Muscle of back (tissue), 13 donors: ENCODE measurements at places on chromosomes 2 and 18.

DNA sequence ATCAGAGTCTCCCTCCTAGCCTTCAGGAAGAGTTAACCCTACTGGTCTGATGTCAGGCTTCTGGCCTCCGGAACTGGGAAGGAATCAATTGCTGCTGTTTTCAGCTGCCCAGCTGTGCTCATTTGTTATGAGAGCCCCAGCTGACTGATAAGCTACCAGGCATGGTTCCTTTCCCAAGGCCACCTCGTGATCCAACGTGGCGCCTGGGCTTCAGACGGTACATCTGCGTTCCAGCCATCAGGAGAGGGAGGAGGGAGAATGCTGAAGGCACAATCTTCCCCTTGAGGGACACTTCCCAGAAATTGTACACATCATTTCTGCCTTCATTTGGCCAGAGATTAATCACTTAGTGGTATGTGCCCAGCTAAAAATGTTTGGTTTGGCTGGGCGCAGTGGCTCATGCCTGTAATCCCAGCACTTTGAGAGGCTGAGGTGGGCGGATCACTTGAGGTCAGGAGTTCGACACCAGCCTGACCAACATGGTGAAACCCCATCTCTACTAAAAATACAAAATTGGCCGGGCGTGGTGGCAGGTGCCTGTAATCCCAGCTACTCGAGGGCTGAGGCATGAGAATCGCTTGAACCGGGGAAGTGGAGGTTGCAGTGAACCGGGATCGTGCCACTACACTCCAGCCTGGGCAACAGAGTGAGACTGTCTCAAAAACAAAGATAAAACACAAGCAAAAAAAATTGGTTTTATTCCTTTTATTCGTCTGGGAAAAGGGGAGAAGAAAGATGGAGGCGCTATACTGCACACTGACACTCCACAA, 10.5 kb upstream of the ARMC9 start:
- DNase-seq: no peak

- no peak for DNase-seq
Measured at GRCh38 chr2:134493797-134494196, 225.0 kb downstream of the TMEM163 start.

GRCh38 chr2:65016789-65017188, 27.6 kb downstream of the SLC1A4 start:
- no peak for DNase-seq

- no peak for DNase-seq
Measured at GRCh38 chr2:26059542-26059941, 25.7 kb downstream of the RAB10 start.

DNA sequence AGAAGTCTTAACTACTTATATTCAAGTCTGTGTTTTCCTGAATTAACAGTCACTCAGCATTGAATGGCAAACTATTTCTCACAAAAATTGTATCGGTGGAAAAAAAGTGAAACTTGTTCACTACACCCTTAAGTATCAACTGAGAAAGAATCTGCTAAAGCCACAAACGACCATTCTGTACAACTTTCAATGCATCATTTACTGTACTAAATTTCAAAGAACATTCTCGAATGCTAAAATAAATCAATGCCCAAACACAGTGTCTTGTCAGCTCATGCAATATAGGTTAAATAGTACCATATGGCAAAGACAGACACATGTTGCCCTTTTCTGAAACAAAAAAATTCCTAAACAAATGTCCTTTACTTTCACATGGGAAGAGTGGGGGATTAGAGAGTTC, 9.0 kb downstream of the ZNF516 start:
- no peak for DNase-seq

DNA sequence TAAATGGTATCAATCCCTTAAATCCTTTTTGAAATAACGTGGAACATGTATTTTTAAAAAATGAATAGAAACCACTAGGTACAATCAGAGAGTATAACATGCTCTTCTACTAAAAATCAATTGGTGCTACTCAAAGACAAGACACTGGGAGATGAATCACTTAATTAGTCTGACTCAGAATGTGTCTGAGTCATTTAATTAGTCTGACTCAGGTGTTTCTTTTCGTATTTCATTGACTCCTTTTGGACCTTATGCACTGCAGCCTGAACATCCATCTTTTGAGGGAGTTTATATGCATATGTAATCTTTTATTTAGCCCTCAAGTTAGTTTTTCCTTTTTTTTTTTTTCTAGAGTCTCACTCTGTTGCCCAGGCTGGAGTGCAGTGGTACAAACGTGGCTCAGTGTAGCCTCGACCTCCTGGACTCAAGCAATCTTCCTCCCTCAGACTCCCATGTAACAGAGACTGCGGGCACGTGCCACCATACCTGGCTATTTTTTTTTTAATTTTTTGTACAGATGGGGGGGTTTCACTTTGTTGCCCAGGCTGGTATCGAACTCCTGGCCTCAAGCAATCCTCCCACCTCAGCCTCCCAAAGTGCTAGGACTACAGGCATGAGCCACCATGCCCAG, 26.5 kb downstream of the PPP4R3B start:
- no peak for DNase-seq

DNA sequence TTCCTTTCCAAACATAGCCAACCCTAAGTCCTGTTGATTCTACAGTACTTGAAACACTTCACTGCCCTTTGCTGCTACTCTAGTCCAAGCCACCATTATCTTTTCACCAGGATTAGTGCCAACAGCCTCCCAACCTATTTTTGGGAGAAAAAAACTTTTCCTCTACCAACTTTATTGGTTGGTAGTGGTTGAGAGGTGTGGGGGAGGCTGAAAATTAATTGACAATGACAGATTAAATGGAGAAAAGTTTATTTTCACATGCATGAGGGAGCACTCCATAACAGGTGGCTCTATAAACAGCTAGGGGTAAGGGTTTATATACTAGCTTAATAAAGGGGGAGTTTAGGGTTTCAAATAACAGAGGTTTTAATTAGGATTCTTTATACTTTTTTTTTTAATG, 37.8 kb upstream of the ITPRID2 start:
- no peak for DNase-seq

DNA sequence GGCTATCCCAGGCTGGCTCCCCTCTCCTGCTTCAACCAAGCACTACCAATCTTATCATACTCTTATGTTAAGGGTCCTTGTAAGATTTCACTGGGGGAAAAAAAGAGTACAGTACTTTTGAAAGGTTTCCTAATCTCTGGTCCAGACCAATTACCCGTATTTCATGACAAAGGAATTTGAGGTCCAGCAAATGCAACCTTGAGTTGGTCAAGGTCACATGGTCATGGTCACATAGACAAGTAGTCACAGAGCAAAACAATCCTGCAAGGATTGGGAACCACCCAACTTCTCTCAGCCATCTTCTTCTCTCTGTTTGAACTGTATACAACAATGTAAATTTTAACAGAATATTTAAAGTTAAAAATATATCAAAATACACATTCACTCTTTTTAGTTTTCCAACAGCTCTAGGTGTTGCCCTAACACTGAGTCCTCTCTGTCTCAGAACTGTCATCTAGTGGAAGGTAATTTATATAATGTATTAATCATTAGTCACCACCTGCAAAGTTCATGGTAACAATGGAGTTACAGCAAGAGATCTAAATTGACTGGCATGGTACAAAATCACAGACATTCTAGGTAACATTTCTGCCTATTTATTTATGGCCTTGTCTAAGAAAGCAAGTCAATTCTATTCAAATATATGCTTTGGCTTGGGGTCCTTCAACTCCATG, 21.5 kb downstream of the DTNB start:
- no peak for DNase-seq

GRCh38 chr2:173990970-173991819, 26.0 kb upstream of the SP3 start:
- DNase-seq: peak; percentile 93

- DNase-seq: no peak
Measured at GRCh38 chr2:86275384-86275799, 62.0 kb downstream of the REEP1 start.

GRCh38 chr2:147665105-147665504, 179.7 kb upstream of the ACVR2A start:
- DNase-seq: no peak

- no peak for DNase-seq
Measured at GRCh38 chr18:55031164-55031563, 71.9 kb upstream of the CCDC68 start.

- DNase-seq: no peak
Measured at GRCh38 chr18:29078273-29078672, 901.3 kb upstream of the CDH2 start.

- DNase-seq: no peak
Measured at GRCh38 chr2:161415034-161415986, 787 bp upstream of the TBR1 start.

- no peak for DNase-seq
Measured at GRCh38 chr2:55063713-55064323, 13.6 kb upstream of the RTN4 start.

GRCh38 chr2:120013597-120014223, 833 bp downstream of the EPB41L5 start:
- DNase-seq: no peak

DNA sequence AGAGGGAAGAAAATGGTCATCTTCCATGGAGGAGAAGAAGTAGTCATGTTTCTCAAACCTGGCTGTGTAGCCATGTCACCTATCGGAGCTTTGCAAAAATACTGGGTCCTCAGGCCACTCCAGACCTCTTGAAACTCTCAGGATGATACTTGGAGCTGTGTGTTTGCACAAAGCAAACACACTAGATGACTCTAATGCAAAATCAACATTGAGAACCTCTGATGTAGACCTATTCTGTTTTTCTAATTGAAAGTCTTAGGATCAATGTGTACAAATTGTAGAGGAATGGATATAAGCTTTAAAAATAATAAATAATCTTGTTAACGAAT, 444.3 kb downstream of the RND3 start:
- no peak for DNase-seq

DNA sequence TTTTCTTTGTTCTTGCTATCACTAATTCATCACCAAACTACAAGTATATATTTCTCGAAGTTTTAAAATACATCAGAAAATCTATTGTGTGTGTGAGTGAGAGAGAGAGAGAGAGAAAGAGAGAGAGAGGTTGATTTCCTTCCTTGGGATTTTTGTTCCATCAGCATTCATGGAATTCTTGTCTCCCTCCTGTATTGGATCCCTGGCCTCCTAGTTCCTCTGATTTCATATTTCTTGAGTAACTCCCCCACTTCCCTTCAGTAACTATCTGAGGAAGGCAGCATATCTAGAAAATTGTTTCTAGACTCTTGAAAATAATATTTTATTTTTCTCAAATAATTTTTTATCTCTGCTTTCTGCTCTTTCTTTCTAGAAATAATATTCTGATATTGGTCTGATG, 13.3 kb upstream of the ACTR2 start:
- no peak for DNase-seq

DNA sequence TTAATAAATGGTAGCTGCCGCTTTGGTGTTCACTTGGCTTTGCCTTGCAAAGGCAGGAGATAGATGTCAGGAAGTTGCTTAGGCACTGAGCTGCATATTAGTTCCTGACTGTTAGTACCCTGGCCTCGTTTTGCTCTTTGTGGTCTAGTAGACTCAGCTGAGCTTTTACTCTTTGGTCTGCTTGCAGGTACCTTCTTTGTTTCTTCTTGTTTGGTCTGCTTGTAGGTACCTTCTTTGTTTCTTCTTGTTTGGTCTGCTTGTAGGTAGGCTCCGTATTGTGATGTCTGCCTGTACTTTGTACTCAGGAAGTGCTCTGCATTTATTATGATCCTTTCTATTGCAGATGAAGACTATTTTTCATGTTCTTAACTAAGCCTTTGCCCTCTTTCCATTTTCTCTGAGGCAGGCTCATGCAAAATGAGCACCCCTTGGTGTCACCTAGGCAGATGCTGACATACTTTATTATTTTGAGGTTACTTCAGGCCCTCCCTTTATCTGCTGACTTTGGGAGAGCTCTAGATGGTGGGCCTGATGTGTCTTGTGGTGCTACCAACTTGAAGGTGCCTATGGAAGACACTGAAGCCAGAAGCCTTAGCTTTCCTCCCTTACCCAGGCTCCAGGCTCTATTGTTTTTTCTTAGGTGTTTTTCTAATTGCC, 6.0 kb downstream of the RPIA start:
- no peak for DNase-seq

DNA sequence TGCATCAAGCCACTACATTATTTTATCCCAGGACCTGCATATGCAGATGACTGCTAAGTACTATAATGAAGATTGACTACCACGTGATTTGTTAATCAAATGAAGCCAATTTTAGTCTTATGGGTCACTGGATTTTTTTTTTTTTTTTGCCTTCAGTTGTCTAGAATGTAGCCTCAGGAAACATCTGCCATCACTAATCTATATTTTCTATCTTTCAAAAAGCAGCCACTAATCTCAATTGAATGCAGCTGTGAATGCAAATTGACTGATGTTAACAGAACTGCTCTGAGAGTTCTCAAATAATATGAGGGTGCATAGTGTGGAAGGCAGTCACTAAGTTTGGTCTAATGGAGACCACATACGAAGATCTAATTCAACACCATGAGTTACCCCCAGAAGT, 106.3 kb downstream of the ABCA12 start:
- no peak for DNase-seq

DNA sequence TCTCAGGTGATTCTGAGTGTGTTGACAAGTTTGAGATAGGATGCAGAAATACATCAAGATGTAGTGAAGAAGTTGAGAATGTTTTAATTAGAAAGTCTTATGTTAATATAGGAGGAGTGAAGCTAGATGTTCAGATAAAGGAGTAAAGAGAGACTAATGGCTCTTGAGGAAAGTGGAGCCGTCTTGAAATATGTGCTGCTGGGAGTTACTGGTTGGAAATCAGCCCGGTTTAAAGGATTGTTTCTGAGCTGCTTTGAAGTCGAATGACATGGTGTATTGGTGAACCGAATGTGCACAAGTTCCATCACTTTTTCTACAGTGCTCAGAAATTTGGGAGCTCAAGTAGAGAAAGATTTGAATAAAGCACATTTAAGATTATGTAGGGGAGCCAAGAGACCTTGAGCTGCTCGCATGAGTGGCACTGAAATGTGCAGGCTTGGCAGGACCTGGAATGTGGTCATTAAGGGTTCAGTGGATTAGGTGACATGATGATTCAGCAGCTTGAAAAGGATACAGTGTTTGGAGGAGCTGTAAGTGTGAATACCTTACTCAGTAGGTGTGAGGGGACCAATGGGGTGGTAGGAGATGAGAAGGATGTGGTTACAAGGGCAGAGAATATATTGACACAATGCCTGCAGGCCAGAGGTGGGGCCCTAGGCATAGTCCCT, 68.6 kb downstream of the CAB39 start:
- DNase-seq: no peak

DNA sequence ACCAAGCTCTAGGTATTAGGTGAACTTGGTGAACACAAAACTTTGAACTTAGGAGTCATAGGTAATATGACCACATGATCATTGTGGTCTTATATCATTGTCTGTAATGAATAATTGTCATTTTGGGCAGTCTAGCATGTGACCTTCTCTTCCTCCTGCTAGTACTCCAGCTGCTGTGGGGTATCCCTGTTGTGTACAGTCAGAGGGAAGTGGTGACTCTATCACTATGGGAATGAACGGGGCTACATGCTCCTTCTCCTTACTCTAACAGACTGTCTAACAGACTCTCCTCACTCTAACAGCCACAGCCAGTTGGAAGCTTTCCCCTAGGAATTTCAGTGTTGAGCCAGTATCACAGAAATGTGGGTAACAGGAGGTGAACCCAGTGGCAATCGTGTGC, 68.2 kb upstream of the NEDD4L start:
- DNase-seq: no peak
